Kidney tubule cell (primary cell): ENCODE measurements at places on chromosomes 2 and 18.

- DNase-seq = no peak
These were observed 8.5 kb downstream of the ONECUT2 start for GRCh38 chr18:57443702-57444101.

DNA sequence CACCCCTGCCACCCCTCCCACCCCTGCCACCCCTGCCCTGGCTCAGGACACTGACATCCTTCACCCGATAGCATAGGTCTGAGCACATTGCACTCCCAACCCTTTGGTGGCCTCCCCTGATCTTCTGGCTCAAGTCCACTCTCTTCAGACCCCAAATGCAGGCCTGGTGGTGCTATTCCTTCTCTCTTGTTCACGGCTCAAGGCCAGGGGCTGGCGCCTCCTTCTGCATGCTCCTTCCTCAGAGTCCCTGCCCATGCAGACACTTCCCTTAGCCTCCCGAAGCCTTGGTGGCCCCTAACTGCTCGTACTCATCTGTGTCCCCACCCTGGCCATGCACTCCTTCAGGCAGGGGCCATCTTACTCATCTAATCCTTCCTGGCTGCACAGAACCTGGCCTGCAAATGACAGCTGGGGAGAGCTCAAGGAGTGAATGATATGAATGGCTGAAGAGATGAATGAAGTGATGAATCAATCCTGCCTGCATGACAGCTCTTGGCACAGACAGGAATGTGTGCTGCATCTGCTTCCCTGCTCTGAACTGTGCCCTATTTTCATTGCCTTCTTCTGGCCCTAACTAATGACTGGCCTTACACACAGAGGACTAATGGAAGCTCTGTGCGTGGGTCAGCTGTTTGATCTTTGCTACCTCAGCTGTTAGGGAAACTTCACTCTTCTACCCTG, 290.8 kb downstream of the DYSF start:
- DNase-seq = peak; percentile 70

DNA sequence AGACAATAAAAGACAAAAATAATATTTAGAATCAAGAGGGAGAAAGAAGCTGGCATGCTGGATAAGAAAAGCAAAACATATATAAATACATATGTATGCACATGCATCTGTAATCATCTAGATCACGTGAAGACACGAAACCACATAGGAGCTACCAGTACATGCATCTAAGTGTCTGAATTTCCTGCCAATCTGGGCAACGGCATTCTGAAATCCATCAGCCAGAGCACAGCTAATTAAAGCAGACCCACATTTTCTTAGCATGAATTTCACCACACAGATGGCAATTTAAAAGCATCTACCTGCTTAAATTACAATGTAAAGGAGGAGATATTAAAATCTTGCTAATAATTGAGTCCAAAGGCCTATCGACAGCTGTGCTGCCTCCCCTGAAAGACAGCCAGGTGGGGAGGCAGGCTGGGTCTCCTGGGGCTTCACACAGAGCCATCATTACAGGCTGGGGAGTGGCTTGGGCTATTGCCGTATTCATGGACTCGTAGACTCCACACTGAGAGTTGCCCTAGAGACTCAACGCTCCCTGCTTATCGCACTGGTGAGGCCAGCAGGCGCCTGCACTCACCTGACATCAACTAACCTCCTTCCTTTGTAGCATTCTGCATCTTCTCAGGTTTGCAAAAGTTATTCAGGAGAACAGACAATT, 272.5 kb upstream of the PXDN start:
- DNase-seq = no peak

GRCh38 chr2:72138011-72138881, 9.4 kb downstream of the CYP26B1 start:
- peak; percentile 47 for DNase-seq

DNA sequence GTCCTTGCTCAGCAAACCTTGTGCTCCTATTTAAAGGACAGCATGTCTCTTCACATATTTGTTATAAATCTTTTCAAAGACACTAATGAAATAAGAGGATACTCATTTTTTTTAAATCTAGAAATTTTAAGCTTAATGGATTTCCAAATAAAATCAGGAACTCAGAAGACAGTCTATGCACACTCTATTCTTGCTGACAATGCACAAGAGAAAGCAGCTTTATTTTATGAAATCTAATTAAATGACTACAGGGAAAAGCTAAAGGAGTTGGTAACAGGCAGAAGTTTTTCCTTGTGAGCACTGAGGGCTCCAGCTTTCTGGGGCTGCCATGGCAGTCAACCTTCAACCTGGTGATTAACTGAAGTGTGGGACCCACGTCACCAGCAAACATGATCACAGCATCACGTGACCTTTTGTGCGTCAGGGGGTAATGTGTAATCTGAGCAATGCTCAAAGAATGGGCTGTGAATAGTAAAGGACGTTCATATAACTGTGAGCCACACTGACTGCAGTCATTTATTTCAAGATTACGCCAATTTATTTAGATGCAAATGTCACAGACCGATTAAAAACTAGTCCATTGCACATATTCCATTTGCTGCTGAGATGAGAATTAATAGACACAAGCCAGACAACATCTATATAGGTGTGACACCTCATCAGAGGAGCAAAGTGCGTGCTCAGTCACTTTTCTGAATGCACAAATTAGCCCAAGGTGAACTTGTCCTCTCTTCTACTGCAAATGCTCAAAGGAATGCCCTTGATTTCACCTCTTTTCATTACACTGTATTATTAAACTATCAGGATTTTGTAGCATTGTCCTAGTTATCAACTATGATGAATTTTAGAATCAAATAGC, 11.6 kb upstream of the DNER start:
- DNase-seq = peak; percentile 92

GRCh38 chr2:12457831-12458230, 258.9 kb upstream of the TRIB2 start:
- DNase-seq = no peak

- peak; percentile 13 for DNase-seq
These were observed 120.1 kb upstream of the REV1 start for GRCh38 chr2:99609851-99610381.

DNA sequence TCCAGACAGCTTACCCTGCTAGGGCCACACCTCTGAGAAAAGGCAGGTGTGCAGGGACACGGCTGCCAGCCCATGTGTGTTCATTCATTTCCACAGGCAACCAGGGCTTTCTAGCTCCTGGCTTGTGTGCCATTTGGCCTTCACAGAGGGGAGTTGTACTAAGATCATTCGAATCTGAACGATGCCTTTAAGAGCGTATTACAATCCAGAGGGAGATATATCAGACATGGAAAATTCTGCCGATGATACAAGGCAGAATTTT, 64.2 kb upstream of the OTOF start:
- no peak for DNase-seq

GRCh38 chr18:62438018-62438329, 84.9 kb upstream of the ZCCHC2 start:
- DNase-seq = no peak
